ENCODE measurements at places on chromosomes 2 and 18. TPM values are rescaled to one million over a fixed set of nuclear protein-coding genes. Genes with fewer than 3 reads are reported as not detected.

DNA sequence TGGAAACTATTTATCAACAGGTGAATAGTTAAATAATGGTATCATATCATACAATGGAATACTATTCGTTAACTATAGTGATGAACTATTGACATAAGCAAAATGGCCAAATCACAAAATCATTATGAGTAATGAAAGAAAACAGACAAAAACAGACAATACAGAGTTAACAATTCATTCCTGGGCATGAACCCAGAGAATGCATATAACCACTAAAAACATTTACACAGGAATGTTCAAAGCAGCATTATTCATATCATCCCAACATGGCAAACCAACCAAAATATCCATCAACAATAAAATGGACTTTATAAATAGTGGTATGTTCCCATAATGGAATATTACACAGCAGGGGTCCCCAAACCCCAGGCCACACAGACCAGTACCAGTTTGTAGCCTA, 131.2 kb upstream of the CYP1B1 start:
- DNase-seq, result no peak

- DNase-seq, result no peak
These were observed 61.4 kb downstream of the LHCGR start for GRCh38 chr2:48694149-48694548.

GRCh38 chr2:39156107-39156506, 35.3 kb upstream of the SOS1 start:
- DNase-seq, result no peak

DNA sequence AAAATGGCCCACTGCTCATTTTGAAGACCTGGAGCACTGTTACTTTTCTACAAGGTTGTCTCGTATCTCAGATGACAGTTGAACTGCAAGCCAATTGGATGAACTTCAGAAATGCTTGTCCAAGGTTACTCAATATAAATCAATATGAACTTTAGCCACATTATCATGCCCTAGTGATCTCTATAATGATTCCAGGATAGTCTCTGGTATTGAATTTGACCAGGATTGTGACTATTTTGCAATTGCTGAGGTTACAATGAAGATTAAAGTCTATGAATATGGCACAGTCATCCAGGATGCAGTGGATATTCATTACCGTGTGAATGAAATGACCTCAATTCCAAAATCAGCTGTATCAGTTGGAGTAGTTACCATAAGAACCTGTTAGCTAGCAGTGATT, 196.0 kb upstream of the RAB12 start:
- no peak for DNase-seq

DNA sequence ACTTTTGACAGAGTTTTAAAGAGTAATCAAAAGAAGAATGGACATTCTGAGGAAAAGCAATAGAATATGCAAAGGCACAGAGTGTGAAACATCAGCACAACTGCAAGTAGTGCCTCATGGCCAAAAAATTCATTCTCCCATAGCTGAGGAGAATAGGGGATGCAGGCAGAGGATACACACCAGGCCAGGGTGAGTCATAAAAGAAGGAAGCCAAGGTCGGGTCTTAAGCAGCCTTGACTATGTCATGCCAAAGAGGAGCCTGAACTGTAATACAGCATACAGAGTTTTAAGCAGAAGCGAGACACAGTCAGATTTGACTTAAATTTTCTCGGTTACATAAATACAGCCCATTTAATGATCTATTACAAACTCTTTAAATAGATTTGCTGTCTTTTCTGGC, 165.0 kb downstream of the LNPK start:
- peak; percentile 40 for DNase-seq

STPG4 gene
- total RNA-seq, result 0.20 TPM

- DNase-seq, result no peak
These were observed 64.1 kb upstream of the SPHKAP start for GRCh38 chr2:228245601-228246000.

DNA sequence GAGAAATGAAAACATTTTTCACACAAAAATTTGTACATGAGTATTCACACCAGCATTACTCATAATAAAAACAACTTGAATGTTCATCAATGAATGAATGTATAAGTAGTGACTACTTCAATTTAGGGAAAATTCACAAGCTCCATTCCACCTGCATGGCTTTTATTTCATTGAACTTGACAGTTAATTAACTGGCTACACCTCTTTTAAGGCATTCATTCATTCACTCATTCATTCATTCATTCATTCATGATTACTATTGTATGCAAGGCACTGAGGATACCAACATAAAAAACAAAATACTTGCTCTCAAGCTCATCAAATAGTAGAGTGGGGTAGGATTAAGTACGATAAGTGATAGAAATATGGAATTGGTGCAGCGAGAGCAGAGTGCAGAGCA, 198.3 kb upstream of the DLGAP1 start:
- no peak for DNase-seq

GAD1 gene
- not detected for total RNA-seq

- DNase-seq, result peak; percentile 29
These were observed 104.9 kb downstream of the RBMS1 start for GRCh38 chr2:160388464-160389263.

- no peak for DNase-seq
These were observed 201.4 kb downstream of the NYAP2 start for GRCh38 chr2:225600865-225601264.

RDH14 gene
- 25.8 TPM for total RNA-seq
